ENCODE measurements at places on chromosomes 7 and 10.

DNA sequence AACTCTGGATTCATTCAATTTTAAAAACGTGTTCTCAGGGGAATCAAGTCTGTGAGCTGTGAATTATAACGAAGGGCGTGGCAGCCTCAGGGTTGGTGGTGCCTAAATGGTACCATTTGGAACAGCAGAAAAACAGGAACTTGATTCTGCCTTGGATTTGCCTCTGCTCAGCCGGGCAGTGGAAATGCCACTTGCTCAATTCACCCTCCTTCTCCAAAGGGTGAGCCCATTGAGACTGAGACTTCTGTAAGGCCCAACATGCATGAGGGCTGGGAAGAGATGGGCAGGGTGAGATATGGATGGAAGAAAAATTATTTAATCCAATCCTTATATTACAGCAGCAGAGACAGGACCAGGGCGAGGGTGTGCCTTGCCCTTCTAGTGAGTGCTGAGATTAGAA, 107.1 kb upstream of the HABP2 start:
- no peak for DNase-seq

- DNase-seq: no peak
Measured at GRCh38 chr7:33258491-33258951, 129.2 kb downstream of the BBS9 start.

DNA sequence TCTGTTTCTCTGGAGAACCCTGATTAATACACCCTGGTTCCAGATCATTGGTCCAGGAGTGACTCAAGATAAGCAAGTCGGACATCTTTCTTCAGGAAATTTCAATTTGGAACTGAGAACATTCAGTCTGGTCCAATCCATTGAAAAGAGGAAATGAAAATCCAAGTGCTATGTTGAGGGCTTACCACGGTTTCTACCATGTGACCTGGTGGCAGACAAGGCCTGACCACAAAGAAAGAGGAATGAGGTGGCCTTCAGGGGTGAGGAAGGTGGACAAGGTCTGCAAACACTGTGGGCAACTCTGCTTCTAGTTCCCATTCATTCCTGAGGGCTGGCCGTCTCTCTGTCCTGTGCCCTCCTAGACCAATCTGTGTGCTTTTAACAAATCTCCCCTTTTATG, 149.2 kb upstream of the GHITM start:
- DNase-seq: no peak

DNA sequence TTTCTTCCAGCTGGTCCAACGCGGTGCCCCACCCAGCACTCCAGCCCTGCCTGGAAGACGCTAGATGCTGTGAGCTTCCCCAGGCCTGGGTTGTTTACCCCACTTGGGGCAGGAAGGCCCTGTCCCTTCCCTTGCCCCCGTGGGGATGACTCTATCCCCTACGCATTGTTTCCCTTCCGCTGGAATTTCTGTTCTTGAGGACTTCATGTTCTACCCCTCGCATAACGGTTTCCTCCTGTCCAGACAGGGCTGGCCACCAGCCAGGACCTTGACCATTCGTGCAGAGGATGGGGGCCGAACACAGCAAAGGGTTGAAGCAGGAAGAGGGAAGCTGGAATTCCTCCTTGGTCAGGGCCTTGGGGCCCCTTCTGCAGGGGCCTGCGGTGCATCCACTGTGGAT, 14.7 kb upstream of the SERPINE1 start:
- DNase-seq: no peak

DNA sequence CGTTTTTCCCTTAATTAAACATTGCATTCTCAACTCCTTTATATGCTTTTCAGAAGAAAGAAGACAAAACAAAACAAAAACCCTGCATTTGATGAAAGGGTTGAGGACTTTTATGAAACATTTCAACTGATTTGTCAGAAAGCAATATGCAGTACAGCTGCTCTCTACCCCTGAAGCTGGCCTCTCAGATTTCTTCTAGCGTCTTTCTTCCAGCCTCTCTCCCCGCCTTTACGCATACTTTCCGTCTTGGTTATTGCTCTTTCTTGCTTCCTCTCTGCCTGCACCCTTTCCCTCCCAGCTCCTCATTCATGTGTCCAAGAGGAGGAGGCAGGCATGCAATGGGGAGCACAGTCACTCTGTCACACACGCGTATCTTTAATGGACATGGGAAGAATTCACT, 91.0 kb upstream of the COL1A2 start:
- no peak for DNase-seq

GRCh38 chr7:111057066-111057465, 33.9 kb upstream of the LRRN3 start:
- no peak for DNase-seq

DNA sequence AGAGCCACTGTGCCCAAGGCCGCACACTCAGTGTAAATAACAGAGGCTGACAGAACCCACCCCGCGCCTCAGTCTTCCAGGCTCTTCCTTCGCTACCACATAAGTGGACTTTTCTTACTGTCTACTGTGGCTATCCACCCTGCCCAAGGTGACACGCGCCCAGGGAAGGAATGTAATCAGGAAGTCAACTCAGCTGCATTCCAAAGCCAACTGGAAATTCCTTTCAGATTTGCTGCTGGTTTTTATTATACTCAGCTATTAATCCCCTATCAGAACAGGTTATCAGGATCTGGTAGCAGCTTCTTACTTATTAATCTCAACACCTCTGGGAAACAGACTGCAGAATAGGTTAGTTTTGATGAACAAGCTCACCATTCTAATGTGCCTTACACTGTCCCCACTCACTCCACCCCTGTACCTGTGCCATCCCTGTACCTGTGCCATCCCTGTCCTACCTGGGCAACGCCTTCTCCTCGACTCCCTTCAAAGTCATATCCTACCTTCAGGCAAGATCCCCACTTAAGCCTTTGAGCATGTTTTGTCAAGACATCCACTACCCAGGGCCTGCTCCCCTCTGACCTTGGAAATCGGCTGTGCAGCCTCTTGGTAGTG, 90.7 kb downstream of the NHLRC2 start:
- DNase-seq: no peak

DNA sequence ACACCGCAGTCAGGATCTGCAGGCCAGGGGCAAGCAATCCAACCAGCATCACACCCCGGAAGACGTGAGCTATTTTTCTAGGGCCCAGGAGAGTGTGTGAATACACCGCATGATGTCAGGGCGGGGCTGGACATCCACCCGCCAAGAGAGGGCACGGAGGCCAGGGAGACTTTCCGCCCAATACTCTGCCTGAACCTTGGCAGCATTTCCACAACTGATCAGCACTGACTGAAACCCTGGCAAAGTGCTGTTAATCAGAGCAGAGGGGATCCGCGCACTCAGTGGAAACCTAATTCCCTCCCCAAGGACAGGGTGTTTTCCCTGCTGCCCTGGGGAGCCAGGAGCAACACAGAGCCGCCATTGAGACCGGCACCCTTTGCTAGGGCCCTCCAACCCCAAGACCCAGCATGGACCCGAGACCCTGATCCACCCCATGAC, 8.2 kb downstream of the MAD1L1 start:
- DNase-seq: no peak

GRCh38 chr10:28925121-28925663, 247.9 kb downstream of the BAMBI start:
- DNase-seq: no peak

DNA sequence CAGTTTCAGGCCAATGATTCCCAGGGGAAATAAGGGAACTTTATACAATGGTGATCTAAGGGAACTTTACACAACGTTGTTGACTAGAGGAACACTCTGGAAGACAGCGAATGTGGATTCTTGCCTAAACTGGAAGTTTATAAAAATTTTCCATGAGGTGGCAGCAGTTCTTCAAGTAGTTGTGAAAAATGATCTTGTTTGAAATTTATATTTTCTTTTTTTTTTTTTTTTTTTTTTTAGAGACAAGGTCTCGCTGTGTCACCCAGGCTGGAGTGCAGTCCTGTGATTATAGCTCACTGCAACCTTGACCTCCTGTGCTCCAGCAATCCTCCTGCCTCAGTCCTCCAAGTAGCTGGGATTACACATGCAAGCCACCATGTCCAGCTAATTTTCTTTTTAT, 32.1 kb upstream of the GTF2I start:
- DNase-seq: no peak

DNA sequence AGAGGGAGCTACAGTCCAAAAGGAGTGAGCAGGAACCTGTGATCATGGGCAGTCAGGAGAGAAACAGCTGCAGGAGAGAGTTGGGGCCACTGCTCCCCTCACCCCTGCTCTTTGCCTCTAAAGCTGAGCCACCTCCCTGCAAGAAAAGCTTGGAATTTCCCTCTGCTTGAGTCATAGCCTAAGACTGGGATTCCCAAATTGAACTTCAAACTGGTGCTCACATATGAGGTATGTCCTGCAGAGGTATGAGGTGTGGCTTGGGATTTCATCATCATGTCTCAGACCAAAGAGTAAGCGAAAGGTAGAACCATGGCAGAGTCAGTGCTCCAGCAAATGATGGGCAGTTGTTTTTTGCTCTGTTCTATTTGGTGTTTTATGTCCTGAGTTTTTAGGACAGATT, 237.1 kb upstream of the NRP1 start:
- DNase-seq: no peak

All from stimulated activated CD8-positive, alpha-beta memory T cell treated with anti-CD3 and anti-CD28 coated beads, Interleukin-12 subunit alpha, Interleukin-12 subunit beta, amount 100 ng/mL, for 4 hours (primary cell).